ENCODE measurements at places on chromosomes 6 and 20.

DNA sequence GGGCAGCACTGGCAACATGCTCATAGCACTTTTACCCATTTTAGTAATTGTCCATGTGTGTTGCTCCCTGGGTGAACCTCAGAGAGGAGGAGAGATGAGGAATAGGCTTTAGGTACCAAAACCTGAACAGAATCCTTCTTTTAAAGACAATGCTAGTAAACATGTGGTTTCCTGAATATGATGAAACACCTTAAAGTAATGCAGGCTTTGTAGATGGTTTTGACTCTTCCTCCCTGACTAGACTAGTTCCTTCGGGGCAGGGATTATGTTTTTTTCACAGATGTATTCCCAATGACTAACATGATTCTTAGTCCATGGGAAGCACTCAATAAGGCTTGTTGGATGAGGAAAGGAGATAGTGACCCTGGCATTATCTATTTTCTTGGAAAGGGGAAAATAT, 367.6 kb upstream of the JAG1 start:
- DNase-seq: no peak

GRCh38 chr6:25239498-25239897, 39.7 kb upstream of the CARMIL1 start:
- no peak for DNase-seq

- no peak for DNase-seq
Measured at GRCh38 chr6:14723535-14724086, 522.3 kb upstream of the JARID2 start.

DNA sequence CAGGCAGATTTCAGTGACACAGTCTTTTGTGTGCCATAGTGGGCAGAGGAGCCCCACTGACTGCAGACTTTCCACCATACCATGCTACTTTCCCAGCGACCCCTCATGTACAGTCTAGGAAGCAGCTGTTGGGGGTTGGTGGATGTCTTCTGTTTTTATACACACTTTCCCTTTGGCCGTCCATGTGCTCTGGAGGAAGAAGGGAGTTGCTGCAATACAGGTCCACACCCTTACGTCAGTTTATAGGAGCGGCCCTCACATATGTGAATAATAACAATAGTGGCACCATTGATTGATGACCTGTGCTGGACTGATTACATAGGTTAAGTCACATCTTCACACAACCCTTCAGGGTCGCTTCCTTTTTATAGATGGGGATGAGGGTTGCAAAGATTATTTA, 17.5 kb upstream of the CCN2 start:
- DNase-seq: no peak

- DNase-seq: peak; percentile 11
Measured at GRCh38 chr20:52972190-52972937, at the start of gene TSHZ2. Gene TSHZ2, plus strand, starts transcription at chr20:52972358. Its CDS starts 936 bp downstream, at chr20:52973294.

- DNase-seq: no peak
Measured at GRCh38 chr20:33322456-33322855, 39.4 kb downstream of the BPIFB1 start.

- no peak for DNase-seq
Measured at GRCh38 chr20:23122321-23122720, 36.2 kb upstream of the CD93 start.

DNA sequence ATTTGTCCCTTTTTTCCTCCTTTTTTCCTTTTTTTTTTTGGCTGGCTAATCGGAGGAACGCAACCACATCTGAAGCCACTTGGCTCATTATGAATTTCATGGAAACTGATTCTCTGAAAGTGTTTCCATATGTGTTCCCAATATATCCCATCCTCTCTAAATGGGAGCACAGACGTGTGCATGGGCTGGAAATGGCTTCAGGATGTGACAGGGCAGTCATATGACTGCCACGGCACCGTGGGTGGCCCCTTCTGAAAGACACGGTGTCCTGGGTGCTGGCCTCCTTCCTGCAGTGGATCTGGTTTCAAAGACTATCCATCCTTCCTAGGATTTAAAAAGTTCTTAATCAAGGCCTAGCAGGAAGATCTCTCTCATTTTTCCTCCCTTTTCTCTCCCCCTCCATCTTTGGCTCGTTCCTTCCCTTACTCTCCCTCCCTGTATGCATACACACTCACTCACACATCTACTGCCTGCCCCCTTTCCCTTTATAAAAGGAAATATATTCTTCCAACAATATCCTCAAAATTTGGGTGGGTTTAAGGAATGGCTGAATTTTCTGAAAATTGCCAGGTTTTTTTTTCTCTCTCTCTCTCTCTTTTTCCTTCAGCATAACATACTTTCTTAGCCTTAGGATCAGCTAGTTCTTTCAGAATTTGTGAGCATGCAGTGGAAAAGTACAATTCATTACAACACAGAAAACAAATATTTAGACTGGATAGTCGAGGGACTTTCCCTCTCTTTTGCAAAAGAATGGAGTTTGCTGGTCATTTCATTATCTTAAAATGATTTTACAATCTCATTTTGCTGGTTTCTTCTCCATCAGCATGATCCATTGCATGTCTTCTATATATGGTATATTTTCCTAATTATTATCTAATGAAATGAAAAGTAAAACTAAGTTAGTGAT, 161.2 kb upstream of the SUPT3H start:
- no peak for DNase-seq

- no peak for DNase-seq
Measured at GRCh38 chr6:110653381-110653780, 161.9 kb downstream of the CDK19 start.

DNA sequence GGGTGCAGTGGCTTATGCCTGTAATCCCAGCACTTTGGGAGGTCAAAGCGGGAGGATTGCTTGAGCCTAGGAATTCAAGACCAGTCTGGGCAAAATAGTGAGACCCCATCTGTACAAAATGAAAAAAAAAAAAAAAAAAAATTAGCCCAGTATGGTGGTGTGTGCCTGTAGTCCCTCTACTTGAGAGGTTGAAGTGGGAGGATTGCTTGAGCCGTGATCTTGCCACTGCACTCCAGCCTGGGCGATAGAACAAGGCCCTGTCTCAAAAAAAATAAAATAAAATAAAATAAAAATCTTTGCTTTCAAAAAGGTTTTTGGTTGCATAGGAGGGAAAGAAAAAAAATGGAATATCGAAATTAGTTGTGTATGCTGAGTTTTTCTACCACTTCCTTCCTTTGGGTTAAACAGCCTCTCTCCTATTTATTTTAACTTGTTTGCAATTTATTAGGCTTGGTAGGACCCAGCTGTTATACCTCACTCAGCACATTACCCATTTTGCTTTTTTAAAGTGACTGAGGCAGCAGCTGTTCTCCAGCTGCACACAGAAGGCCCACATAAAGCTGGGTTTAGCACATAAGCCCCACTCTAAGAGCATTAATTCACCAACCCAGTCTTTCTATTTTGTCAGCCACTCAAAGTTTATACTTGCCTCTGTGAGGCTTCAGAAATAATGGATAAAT, 152.3 kb downstream of the ZFAND3 start:
- no peak for DNase-seq

DNA sequence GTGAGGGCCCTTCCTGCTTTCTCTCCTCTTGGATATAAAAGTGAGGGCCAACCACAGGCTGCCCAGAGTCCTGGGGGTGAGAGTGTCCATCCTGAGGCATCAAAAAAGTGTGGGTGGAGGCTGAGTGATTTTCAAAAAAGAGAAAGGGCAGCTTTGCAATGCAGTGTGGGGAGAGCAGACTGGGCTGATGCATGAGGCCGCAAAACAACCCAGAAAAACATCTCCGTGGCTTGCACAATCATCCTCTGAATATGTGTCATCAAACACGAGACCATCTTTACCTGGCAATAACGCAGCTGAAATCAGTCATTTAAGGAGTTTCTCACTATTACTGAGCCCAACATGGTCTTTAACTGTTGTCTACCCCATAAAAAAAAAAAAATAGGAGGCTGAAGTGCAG, 191.2 kb upstream of the SOX4 start:
- DNase-seq: no peak

GRCh38 chr6:35085359-35086281, 55.5 kb downstream of the TCP11 start:
- DNase-seq: no peak

DNA sequence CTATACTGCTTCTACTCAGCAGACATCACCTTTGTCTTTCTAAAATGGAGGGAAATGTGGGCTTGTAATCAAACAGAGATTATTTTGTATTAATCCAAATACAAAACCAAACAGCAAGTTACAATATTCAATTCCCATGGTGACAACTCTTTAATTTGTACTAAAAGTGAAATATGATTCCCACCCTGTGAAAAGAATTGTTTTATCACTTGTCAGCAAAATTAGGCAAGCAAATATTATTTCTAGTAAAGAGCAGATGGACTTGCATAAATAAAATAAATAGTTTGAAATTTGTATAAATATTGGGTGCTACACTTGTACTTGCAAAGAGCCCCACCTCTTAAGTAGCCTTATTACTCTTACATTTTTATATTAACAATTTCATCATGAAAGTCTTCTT, 6.1 kb upstream of the TXLNB start:
- DNase-seq: no peak

DNA sequence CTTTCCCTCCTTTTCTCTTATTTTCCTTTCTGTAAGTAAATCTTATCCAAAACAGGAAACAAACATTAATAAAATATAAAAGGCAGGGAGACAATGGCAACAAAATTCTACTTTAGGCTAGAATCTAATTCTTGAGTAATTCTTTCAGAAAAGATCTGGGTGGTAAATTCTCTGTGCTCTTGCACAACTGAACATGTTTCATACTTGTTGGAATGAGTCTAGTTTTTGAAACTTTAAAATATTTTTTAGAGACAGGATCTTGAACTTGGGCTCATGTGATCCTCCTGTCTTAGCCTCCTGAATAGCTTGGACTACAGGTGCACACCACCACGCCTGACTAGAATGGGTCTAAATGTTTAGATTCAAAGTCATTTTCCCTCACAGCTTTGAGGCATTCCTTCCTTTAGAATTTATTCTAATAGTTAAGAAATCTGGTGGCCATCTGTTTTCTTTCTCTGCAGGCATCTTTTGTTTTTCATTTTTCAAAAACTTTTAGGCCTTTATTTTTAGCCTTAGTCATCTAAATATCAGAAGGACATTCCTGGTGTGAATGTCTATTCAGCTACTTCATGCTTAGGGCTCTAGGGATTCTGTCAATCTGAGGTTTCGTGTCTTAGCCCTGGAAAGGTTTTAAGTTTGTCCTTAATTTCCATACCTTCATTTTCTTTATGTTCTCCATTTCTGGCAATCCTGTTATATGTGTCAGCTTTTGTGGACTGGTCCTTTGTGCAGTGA, 76.5 kb downstream of the CDKAL1 start:
- no peak for DNase-seq

DNA sequence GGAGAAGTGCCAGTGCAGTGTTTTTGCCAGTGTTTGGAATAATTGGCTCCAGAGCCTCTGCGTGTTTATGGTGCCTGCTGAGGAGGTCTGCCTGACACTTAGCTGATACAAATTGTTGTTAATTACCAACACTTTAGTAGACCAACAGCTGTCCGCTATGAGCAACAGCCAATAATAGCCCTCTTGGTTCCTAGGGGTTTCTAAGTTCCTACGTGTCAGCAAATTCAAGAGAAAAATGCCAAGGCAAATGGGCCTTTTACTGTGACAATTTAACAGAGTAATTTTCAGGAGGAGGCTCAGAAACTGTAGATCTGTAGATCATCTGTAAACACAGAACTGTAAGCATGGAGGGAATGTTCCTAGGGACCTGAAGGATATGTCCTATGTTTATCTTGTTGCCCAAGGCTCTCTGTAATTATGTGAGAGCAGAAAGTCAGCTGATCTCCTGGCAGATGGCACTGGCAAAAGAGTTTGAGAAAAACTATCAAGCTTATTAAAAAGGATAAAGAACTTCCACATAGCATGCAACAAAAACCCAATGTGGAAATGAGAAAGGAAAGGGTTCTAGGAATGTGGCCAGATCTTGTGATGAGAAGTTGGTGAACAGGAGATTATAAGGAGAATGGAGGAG, 157.7 kb downstream of the GJA1 start:
- no peak for DNase-seq

GRCh38 chr6:156848123-156848522, 70.9 kb downstream of the ARID1B start:
- no peak for DNase-seq
